ENCODE measurements at places on chromosomes 4 and X. TPM values are rescaled to one million over a fixed set of nuclear protein-coding genes. Genes with fewer than 3 reads are reported as not detected.

The ARAP2 gene
- polyA plus RNA-seq: 7.7 TPM

The PWWP3B gene
- 3.2 TPM for polyA plus RNA-seq

The PAGE1 gene
- polyA plus RNA-seq: not detected

- no peak for DNase-seq
Measured at GRCh38 chr4:116847616-116848015, 237.8 kb downstream of the TRAM1L1 start.

DNA sequence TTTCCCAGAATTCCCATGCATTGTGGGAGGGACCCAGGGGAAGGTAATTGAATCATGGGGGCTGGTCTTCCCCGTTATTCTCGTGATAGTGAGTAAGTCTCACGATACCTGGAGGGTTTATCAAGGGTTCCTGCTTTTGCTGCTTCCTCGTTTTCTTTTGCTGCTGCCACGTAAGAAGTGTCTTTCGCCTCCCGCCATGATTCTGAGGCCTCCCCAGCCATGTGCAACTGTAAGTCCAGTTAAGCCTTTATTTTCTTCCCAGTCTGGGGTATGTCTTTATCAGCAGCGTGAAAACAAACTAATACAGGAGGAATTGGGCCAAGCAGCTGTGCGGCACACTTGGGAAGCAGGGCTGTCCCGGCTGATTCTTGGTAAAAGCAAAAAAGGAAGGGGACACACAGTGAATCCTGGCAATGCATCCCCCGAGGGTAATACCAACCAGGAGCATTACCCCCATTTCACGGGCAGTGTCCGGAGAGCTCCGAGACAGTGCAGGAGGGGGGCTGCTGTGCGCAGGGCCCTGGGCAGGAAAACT, 185.7 kb downstream of the AFAP1 start:
- DNase-seq: no peak

GRCh38 chrX:42495139-42495538, 282.8 kb downstream of the PPP1R2C start:
- DNase-seq: no peak
